ENCODE measurements at places on chromosomes 1 and 21.

- DNase-seq = no peak
These were observed 24.7 kb upstream of the LAMC1 start for GRCh38 chr1:182998482-182998881.

DNA sequence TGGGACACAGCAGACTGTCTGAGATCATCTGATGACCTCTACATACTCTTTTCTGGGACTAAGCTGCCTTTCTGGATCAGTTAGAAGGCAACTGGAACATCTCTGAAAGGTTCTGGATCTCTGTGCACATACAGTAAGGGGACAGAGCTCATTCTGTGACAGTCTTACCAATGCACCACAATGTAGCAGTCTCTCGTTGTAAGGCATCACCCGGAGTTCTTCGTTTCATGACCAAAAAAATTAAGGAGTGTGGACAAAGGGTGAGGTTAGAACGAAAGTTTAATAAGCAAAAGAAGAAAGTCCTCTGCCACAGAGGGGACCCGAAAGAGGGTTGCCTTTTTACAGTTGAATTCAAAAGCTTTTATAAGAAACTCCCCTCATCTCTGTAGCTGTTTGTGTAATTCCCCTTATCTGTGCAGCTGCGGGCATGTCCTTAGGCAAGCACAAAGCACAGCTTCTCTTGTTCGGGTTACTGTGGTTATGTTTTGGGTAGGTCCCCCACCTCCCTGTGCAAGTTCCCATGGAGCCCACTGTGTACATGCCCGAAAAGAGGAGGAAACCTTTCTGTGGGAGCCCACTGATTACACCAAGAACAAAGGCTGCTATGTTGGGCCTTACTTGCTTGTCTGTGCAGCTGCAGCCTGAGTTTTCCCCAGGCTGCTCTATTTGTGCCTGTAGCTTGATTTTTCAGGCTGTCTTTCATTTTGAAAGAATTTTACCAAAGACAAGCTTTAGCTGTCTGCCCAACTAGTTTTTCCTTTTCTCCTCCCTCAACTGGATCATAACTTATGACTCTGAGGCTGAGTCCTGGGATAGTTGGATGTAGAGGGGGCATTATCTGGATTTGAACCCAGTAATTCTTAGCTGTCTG is 53.1 kb upstream of the CACNA1E start:
- peak; percentile 48 for DNase-seq

- DNase-seq = no peak
These were observed 27.9 kb downstream of the SLC45A1 start for GRCh38 chr1:8345621-8346415.

- no peak for DNase-seq
These were observed 1.9 kb upstream of the MGST3 start for GRCh38 chr1:165629151-165629550.

DNA sequence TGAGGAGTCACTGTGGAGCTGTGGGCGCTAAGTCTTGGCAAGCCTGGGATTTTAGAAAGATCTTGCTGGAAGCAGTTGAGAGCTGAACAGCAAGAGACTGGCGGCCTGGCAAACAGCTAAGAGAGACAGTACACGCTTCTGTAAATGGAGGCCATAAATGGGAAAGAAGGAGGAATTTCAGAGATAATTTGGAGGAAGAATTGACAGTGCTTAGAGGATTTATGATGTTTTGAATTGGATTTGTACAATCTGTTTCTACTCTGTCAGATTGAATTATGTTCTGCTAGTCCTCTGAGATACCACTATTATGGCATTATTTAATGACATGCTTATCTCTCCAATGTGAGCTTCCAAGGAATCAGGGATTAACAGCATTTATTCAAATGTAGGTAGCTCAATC is 50.1 kb downstream of the ABCA4 start:
- DNase-seq = no peak

Measured in islet precursor cell (in vitro differentiated cells).